ENCODE measurements at places on chromosomes 6 and 20.

DNA sequence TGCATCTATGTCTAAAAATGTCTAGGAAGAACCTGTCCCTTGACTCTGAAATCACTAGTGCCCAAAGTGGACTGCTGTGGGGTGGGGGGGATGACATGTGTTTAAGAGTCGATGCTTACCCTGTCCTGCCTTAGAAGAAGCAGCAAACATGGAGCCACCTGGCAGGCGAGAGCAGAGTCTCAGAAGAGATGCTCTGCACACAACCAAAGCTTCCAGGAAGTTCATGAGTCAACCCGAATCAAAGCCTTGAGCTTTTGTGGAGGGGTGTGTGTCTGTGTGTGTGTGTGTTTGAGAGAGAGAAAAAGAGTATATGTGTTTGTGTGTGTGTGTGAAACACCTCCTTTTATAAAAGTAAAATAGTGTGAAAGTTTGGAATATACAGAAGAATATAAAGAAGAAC lies 269.9 kb downstream of the ALDH8A1 start:
- DNase-seq = no peak

DNA sequence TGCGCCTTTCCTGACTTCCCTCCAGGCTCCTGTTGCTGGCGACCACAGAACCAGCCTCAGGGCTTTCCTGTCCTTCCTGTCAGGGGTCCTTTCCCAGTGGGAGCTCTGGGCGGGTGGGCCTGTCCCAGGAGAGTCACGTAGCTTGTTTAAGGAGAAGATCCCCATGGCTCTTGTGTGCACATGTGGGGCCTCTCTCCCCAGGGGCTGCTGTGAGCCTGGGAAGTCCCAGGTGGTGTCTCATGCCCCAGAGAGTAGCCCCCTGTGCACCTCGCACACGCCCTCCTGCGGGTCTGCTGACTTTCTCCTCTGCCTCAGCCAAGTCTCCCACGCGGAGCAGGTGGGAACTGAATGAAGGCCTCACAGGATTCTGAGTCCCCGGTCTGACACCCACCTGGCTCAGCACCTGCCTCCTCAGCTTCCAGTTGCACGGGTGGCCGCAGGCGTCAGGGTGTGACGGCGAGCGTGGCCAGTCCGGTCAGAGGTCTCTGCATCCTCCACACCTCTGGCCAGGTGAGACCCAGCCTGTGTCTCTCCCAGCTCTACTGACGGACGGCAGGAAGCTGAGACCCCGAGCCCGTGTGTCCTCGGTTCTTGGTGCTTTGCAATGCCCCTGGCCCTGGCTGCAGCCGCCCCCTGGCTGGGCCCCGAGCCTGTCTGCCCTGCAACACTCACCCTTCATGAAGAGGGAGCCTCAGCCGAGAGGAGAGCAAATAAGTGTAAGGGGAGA lies 5.6 kb upstream of the NKAIN4 start:
- DNase-seq = no peak

DNA sequence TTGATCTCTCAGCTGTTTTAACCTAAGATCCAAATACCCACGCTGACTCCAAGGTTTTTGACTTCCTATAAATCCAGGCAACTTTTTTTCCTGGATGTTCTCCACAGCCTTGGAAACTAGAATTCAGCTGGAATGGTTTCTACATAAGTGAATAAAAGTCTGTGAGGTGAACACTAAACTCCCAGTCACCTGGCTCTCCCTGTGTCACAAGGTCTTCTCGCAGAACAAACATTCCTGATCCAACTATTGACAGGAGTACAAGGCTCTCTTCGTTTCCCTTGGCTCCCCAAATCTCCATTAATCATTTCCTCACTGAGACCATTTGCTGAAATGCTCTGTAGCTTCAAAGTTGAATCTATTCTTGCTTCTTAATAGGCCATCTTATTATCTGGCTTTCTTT lies 265.7 kb downstream of the ADGRG6 start:
- DNase-seq = no peak

DNA sequence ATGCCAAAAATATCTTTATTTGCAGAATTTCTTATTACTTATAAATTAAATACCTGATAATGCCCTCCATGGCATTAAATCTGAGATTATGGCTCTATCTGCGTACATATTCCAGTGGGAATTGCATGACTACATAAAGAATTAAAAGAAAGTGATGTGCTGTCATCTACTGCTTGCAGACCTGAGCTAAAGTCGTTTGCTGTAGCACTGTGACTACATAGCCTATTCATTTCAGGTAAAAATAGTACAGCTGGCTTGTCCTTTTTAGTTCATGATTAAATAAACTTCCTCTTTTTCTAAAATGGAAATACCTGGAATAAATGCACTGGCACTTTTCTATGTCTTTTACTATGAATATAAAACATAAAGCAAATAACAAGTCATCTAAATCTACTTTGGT lies 78.1 kb downstream of the CGA start:
- no peak for DNase-seq

GRCh38 chr20:19761326-19761725 lies 3.3 kb downstream of the RIN2 start:
- no peak for DNase-seq

DNA sequence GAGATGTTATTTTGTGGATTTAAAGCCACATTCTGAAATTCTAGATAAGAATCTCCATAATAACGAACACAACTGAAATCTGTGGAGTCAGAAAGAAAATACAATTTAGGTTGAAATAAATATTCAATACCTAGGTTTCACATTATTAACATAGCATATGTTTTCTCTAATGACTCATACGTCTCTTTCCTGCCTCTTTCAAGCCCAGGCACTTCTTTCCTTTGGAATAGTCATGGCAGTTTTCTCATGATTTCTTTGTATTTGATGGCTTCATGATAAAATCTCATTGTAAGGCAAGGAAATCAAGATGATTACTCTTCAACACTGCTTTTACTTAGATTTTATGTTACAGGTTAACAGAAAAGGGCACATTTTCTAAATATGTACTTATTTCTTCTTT lies 803.7 kb downstream of the PHF3 start:
- no peak for DNase-seq

- no peak for DNase-seq
These were observed 46.6 kb downstream of the NOL4L start for GRCh38 chr20:32538526-32538939.

GRCh38 chr6:22807818-22808217 lies 238.5 kb downstream of the HDGFL1 start:
- no peak for DNase-seq

DNA sequence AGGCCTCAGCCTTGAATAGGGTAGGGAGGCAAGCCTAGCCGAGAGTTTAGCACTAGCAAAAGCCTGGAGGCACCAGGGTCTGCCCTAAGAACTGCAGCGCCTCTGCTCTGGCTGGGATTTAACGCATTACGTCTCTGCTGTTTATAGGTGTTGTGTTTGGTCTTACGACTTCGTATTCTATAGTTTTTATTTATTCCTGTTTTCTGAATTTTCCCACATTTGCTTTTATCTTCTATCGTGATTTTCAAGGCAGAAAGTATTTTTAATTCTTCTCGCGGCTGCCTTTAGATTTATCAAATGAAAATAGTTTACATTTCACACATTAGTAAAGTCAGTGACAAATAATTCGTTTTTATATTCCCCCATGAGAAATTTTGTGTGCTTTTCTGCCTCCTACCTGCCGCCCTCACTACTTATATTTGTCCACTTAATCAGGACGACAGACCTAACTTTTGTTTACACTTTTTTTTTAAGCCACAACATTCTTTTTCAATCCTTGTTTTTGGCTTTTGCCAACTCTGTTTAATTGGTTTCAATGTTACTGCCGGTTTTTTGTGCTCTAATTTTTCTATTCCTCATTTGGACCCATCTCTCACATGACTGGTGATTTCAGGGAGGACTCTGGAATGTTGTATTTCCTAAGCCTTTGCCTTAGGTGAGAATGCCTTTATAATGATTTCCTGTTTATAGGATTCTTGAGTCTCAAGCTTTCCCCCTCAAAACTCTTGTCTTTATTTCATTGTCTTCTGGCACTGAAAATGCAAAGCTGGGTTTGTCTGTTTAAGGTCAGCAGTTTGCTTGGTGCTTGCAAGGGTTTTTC lies 1.3 kb upstream of the LZTS3 start:
- no peak for DNase-seq

- no peak for DNase-seq
These were observed 22.9 kb downstream of the ARHGAP18 start for GRCh38 chr6:129686941-129687627.

GRCh38 chr20:62482146-62482809 lies 6.5 kb upstream of the GATA5 start:
- DNase-seq = no peak

DNA sequence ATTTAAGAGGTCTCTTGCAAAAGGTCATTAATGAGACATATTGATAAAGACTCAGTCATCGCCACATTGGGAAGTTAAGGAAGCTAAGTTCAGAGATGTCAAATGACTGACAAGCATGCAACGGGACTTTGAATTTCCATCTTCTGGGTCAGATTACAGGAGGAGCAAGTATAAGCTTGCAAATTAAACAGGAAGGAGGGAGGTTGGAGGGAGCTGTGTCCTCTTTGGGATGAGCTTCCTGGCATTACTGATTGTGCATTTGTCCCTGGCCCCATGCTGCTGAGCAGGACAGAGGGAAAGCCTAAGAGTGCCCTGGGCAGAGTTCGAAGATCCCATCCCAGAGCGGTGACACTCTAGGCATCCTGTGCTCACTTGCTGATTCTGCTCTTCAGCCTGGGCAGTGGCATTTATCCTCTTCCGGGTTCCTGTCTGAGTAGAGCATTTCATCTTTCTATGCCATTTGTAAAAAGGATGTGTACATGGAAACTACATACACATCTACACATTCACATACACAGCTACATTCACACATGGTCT lies 40.5 kb downstream of the SLC22A1 start:
- no peak for DNase-seq

GRCh38 chr6:7236306-7237209 lies 76.4 kb downstream of the SSR1 start:
- DNase-seq = no peak

GRCh38 chr6:45606831-45607400 lies 229.2 kb upstream of the SUPT3H start:
- DNase-seq = no peak

Measured in germinal center (tissue), 1 donor.